Stimulated activated CD4-positive, alpha-beta T cell treated with anti-CD3 and anti-CD28 coated beads, Interleukin-15, amount 100 ng/mL, for 24 hours (primary cell): ENCODE measurements at places on chromosomes 5 and 9.
A peak's percentile ranks its signal among the peaks of the same experiment; 100 is the strongest.

DNA sequence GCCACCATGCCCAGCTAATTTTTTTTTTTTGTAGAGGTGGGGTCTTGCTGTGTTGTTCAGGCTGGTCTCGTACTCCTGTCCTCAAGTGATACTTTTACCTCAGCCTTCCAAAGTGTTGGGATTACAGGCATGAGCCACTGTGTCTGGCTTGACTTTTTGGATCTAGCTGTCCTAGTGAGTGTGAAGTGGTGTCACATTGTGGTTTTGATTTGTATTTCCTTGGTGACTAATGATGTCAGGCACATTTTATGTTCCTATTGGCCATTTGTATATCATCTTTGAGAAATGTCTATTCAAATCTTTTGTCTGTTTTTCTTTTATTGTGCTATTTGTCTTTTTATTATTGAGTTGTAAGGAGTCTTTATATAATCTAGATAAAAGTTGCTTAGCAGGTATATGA lies 53.5 kb upstream of the MCCC2 start:
- no peak for DNase-seq

DNA sequence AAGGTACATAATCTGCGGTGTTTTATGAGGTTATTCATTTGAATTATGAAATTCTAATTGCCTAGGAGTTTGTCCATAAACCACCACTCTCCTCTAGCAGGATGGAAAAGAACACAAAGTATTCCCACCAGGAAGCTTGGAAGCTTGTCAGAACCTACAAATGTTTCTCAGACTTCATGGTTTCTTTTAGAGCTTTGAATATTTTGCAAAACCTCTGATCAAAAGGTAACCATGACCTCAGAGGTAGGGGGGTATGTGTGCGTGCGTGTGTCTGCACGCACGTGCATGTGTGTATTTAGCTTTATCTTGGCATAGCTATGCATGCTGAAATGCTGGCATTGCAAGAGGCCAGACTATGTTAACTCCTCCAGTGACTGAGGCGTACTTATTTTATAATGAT lies 847.0 kb downstream of the TLE1 start:
- no peak for DNase-seq

DNA sequence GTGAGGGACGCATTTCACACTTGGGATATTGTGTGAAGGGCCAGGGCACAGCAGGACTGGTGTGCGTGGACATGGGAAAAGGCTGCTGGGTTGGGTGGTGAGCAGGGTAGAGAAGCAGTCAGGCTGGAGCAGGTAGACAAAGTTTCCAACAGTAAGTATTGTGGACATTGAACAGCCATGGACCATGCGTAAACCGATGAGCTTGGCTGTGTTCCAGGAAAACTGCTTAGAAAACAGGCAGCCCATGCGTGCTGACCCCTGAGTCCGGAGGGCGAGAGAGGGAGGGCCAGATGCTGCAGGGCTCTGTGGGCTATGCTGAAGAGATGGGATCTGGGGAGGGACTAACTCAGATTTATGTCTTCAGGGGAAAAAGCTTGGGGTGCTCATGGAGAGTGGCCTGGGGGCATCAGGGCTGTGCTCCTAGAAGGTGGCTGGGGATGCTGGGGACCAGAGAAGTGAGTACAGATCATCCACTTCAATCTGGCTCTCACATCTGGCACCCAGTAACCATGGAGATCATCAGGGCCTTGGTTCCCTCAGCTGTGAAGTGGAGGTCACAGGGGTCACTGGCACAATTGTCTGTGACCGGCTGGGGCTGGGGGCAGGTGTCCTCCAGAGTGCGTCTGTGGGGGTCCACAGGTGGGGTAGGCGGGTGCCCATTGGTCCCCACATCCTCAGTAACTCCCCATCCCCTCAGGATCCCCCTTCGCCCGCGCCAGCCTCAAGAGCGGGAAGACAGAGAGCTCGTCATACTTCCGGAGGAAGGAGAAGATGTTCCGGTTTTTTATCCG lies 93.3 kb downstream of the CACNA1B start:
- no peak for DNase-seq

DNA sequence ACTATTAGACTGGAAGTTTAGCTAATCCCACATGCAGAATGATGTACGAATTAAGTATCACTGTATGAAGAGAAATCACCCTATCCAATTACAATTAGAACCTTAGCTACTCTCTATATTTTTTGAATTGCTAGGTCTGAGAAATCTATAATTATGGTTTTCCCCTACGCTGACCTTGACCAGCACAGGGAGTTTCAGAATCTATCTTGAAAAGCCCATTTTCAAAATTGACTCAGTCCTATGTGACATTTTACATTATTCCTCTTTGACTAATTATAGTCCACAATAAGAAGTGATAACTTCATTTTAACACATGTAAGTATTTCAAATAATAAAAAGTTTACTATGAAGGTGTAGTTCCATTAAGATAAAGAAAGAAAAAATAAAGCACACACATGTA lies 21.5 kb downstream of the NUDT12 start:
- DNase-seq: no peak

DNA sequence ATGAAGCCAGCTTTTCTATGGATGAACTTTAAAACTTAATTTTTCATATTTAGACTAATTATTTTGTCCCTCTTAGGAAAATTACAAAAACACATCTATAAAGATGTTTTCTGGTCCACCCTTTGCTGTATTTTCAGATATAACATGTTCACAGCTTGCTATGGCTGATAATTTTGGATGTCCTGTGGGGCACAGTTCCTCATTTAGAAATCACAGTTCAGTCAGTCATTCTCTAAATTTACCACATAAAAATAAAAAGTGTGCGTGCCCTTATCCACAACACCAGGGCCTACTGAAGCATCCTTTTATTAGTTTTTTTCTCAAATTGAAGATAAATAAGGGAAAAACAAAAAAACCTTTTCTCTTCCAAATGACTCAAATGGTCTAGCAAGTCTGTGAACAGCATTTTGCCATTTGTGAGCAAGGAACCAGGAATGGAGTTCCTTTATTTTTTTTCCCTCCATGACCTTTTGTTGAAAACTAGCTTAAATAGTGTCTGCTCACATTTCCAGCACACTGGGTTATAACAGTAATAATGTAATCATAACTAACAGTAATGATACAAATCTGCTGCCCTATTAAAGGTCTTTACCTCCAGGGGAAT lies 87.1 kb downstream of the CEMIP2 start:
- DNase-seq: no peak

- DNase-seq: no peak
Observed at GRCh38 chr9:129224618-129225489, 46.8 kb upstream of the IER5L start.

- DNase-seq: peak; percentile 31
Observed at GRCh38 chr5:68344447-68345111, 129.0 kb downstream of the PIK3R1 start.

- DNase-seq: no peak
Observed at GRCh38 chr9:7315746-7316145, 483.8 kb downstream of the DMAC1 start.

DNA sequence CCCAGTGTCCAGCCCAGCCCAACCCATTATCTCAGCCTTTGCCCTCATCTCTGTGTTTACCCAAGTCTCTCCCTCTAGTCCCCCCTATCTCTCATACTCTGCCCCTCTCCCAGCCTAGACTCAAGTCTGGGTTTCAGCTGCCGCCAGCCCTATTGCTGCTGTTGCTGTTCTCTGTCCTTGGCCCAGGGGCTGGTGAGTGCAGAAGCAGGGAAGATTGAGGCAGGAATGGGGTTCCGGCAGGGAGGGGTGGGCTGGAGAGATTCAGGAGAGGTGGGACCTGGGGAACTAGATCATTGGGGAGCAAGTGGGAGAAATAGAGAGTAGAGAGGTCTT lies 702 bp downstream of the TMEM8B start:
- no peak for DNase-seq

- no peak for DNase-seq
Observed at GRCh38 chr5:9619331-9620092, 10.6 kb downstream of the TAS2R1 start.

DNA sequence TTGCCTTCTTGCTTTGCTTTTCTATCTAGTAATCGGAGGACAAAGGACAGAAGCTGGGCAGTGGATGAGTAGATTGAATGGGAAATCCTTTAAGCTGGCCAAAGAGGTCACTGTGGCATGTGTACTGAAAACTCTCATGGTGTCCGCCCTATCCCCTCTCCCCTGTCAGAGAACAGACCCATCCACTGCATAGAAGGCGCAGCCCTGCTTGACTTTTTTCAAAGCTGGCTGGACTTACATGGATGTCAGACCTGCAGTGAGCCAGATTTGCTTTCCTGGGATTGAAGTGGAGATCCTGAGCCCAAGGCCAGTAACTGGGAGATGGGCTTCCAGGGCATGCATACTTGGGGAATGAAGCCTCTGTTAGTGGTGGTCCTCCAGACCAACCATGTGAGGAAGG lies 329.5 kb downstream of the TRPM3 start:
- DNase-seq: no peak

DNA sequence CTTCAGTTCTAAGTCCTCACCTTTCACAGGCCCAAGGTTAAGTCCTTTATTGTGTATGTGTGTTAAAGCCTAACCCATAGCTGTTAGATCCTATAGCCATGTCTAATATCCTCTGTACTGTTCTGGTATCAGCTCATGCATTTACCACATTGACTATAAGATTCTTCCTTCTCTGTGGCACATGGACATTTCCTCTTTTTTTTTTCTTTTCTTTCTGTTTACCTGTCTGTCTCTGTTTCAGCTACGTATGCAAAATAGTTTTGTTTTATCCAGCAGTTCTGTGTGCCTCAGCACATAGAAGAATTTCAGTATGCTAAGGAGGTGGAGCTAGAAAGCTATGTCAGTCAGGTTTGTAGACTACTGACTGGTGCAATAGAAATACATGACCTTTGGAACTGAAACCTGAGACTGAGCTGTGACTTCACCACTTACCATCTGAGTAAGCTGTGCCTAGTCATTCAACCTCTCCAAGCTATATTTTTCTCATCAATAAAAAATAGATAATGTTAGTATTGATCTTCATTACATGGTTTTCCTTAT lies 155.6 kb upstream of the VLDLR start:
- no peak for DNase-seq

- no peak for DNase-seq
Observed at GRCh38 chr9:18888290-18888689, 144.7 kb downstream of the SAXO1 start.

DNA sequence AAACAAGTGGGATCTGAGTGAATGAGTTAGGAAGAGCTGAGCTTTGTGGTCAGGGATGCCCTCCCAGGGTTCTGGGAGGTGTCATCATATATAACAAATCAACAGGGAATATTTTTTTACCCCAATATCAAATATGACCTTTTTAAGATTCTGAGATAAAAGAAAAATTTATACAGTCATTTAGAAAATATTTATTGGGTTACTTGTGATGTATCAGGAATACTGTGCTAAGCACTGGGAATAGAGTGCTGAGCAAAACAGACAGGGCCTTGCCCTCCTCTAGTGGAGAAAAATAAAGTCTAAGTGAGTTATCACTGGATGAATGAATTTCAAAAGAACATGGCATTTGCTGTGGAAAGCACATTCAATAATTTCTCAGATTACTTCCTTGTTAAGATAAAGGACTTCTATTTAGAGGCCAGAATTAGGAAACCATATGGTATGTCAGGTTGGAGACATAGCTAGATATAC lies 102.9 kb downstream of the BOD1 start:
- no peak for DNase-seq

- DNase-seq: no peak
Observed at GRCh38 chr9:6915635-6916034, 157.9 kb downstream of the KDM4C start.

DNA sequence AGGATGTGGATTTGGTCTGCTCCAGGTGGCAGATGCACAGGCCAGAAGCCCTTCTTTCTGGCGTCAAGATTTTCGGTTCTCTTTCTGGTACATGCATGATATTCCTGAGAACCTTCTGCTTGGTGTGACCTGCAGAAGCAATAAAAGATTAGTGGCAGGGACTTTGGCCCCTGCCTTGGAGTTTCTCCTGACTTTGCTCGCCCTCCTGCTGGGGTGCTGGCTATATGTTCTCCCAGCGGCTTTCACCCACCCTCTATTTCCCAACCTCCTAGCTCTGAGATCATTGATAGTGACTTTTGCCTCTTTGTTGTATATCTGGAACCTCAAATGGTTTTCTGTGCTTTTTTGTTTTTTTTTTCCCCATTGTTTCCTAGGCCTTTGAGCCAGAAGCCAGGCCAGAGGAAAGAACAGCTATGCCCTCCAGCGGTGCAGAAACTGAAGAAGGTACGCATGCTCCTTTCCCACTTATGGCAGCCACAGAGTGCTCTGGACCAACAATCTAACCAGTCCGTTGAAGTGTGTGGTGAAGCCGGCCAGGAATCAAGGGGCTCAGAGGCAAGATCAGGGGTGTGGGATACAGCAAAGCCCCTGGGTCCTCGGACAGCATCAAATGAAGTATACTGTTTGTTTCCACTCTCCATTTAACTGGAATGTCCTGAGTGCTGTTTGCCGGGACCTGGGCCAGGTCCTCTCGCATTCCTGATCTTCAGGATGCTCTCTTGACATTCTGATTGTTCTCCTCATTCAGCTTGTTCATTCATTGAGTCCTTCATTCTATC lies 154.5 kb downstream of the ARHGEF28 start:
- no peak for DNase-seq

DNA sequence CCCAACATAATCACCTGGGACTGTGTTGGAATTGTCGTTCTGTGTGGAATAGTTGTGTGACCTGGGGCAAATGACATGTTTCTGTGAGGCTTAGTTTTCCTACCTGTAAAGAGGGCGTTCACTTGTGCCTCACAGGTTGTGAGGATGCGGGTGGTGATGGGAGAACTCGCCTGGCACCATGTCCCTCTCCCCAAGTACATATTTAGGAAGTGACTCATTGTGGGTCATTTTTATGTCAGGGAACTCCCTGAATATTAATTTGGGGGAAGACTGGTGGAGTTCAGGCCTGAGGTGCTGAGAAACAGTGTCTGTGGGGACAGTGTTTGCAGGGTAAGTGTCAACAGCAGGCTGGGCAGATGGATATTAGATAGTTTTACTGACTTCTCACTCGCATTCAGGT lies 144.7 kb downstream of the KDM4C start:
- DNase-seq: no peak

DNA sequence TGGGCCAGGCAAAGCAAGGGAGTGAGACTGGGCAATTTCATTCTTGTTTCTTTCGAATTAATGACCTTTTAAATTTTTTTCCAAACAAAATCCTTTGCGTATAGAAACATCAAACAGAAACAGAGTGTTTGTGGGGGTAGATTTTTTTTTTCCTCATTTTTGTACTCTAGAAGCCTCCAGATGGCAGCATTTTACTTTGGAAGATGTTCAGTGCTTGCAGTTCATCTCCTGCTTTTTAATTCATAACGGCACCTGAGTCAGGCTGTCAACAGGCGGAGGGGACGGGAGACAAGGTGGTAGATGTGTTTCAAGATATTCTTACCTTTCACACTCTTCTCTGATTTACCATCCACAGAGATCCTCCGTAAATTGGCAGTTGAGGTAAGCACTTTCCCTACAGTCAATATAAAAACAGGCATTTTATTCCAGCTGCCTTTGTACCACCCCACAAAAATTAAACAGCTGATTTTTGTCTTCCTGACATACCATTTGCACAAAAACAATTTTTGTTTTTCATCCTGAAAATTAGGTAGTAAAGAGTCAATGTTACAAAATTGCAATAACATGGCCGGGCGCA lies 99.5 kb upstream of the FBXL17 start:
- DNase-seq: no peak

DNA sequence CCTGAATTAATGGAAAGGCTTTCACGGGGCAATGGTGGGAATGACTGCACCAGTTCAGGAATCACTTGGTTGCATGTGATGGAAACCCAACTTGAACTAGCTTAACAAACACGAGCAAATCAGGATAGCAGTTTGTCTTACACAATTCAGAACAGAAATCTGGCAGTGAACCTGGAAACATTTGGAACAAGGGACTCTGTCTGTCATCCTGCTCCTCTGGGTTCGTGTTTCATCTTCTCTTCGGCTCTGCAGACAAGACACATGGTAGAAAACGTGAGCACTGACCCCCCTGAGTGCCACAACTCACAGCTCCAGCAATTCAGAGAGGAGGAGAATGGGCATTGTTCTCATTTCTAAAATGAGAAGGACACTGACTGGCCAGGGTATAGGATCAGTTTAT lies 218.1 kb upstream of the NREP start:
- no peak for DNase-seq
